Stimulated activated CD4-positive, alpha-beta T cell treated with anti-CD3 and anti-CD28 coated beads, TNF-alpha, amount 100 ng/mL, for 4 hours (primary cell): ENCODE measurements at places on chromosomes 2 and 18.

GRCh38 chr2:164752956-164753355 lies 88.7 kb downstream of the COBLL1 start:
- DNase-seq, result no peak

GRCh38 chr18:73124175-73124574 lies 256.4 kb upstream of the NETO1 start:
- no peak for DNase-seq

DNA sequence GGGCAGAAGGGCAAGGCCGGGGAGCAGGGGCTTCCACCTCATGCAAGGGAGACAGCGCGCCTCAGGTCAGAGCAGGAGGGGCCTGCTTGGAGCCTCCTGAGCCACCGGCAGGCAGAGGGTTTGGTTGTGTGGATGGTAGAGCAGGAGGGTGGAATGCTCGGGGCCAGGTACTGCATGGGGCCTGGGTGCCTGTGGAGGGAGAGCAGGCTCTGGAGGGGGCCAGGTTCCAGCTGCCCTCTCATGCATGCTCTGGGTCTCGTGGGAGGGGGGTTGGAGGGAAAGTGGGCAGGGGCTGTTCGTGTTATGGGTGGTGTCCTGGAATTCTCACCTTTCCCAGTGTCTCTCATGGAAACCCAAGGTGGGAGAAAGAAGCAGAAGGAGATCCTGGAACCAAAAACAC lies 3.2 kb upstream of the IL1R2 start:
- no peak for DNase-seq

- DNase-seq, result peak; percentile 48
These were observed 125.7 kb downstream of the HDAC4 start for GRCh38 chr2:239275044-239275685.

DNA sequence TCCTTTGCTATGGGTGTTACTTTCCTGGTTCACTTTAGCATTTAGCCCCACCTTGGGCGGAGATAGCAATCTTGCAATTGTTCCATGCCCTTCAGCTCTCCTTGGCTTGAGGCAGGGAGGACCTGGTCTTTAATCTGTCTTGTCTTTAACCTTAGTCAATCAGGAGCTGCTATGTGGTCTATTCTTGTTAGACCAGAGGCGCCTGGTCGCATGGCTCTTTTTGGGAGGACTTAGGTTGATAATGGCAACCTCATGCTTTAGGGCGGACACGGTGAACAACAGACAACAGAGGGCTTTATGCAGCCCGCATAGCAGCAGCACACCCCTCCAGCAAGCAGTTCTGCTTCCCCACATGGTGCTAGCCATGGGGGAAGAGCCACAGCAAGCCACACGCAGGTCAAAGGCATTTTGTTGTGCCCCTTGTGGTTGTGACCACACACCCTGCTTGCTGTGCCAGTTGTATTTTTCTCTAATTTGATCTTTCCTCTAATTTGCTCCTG lies 17.7 kb upstream of the ZDBF2 start:
- no peak for DNase-seq

DNA sequence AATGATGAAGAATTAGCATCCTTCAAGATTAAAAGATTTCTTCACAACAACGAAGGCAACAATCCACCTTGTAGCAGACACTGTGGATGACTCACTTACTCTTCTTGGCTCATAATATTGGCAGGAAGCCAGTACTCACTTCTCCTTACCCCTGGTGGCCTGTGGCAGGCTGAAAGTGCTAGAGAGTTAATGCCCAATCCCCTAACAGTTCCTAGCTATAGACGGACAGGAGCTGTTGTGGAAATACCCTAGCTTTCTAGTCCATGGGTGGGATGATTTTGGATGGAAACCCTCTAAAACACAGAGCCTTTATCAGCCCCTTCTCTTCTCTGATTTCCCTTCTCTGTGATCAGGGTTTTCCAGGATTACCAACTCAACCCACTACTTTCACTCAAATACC lies 128.6 kb upstream of the NYAP2 start:
- peak; percentile 3 for DNase-seq

DNA sequence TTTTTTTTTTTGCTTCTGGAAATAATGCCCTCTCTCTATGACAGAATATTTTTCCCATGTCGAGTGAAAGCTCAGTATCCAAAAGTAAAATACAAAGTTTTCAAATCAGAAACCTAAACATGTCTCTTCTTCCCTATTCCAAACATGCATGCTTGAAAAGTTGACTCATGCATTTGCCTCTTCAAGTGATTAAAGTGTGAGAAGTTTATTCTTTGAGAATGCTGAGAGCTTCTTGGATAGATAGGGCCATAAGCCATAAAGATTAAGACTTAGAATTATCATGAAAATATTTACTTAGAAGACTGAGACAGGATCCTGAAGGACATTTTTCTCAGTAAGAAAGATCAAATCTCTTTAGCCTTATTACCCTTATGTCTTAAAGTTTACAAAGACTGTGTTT lies 98.6 kb upstream of the EPB41L5 start:
- DNase-seq, result no peak

DNA sequence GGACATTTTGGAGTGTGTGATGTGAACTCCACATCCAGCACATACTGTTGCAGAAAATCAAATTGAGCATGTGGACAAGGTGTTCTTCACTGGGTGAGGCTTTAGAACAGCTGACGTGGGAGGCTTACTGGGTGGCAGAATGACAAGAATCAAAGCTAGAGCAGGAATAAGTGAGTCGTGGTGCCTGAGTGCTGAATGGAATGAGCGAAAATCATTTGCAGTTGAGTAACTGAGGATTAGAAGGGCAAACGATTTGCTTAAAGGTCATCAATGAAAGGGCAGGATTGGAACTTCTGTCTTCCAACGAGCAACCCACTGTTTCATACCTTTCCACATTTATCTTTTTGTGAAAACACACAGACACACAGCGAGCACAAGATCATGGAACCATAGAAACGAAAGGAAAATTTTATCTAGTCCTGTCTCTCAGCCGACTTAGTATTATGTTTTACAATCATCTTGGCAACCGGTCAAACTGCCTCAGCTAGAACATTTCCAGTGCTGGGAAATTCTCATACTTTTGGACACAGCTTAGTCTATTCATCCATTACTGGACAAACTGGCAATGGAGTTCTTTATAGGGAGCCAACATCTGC lies 7.2 kb upstream of the DAW1 start:
- DNase-seq, result no peak

- DNase-seq, result no peak
These were observed 15.8 kb downstream of the GKN2 start for GRCh38 chr2:68936889-68937288.
